ENCODE measurements at places on chromosomes 2 and 18. TPM values are rescaled to one million over a fixed set of nuclear protein-coding genes. Genes with fewer than 3 reads are reported as not detected.

GRCh38 chr2:10892796-10893350, 18.9 kb upstream of the KCNF1 start:
- no peak for DNase-seq
- peaks cover 6% of the 10 kb centered on the region for H3K4me1 ChIP-seq
- no peak overlapping the region for H3K27ac ChIP-seq
- H3K36me3 ChIP-seq: no peaks in the 10 kb centered on the region

The CIB4 gene
- not detected for total RNA-seq

The ABCG8 gene
- 0.04 TPM for total RNA-seq

GRCh38 chr18:11819938-11820337, 31.3 kb upstream of the CHMP1B start:
- H3K4me1 ChIP-seq: no peaks in the 10 kb centered on the region
- H3K36me3 ChIP-seq: no peaks in the 10 kb centered on the region
- no peak for DNase-seq
- no peak overlapping the region for H3K4me3 ChIP-seq
- no peak overlapping the region for H3K27ac ChIP-seq

The SCLY gene
- 35.9 TPM for total RNA-seq
